Breast epithelium (tissue), 4 donors: ENCODE measurements at places on chromosomes 3 and 15. TPM values are rescaled to one million over a fixed set of nuclear protein-coding genes. Genes with fewer than 3 reads are reported as not detected.

DNA sequence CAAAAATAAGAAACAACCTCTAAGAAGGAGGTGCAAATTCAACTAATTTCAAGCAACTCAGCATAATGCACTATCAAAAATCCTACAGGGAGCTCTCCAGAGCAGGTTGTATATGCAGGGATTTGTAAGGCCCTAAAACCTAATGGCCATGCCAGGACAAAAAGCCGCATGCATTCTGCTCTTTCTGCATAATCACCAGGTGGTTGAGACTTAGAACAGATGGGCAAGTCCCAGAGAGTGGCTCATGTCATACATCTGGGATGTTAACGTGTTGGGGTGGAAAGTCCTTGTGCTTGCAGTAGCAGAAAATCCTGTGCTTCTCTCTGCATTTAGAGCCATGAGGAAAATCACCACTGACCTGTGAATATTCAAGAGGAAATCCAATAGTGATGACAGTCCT, 1002.9 kb downstream of the AGBL1 start:
- DNase-seq = no peak

GRCh38 chr3:3134750-3135448, 8.2 kb downstream of the TRNT1 start:
- DNase-seq = no peak

DNA sequence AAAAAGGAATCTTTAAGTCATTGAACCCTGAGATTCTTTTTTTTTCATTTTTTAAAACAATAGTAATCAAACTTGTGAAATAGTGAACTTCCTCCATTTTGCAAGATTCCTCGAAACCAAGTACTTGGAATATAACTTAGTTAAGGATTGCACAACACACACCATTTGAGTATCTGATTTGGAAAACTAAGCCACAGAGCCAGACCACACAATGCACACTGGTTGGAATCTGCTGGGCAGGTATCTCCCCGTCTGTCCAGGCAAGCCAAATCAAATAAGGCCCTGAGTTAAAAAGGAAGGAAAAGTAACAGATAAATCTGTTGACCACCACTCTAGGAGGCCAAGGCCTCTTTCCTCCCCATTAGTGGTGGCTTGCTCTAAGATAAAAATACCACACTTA, 177.5 kb upstream of the ICE2 start:
- no peak for DNase-seq

FSIP1 gene
- total RNA-seq = 0.32 TPM

TRH gene
- total RNA-seq = not detected

DNA sequence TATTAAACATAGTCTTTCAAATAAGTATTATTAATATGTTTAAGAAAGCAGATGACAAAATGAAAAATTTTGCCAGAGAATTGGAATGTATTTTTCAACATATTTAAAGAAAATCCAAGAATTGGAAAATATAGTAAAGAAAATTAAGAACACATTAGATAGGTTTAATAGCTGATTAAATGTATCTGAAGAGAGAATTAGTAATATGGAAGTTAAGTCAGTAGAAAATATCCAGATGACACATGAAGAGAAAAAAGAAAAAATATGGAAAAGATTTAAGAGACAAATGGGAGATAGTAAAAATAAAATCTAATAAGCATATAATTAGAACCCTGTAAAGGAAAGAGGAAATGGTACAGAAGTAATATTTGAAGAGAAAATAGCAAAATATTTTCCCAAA, 18.0 kb upstream of the POMGNT2 start:
- no peak for DNase-seq

CIB2 gene
- 2.9 TPM for total RNA-seq

GRCh38 chr3:7640787-7641186, 779.9 kb downstream of the GRM7 start:
- DNase-seq = no peak

CMTM7 gene
- total RNA-seq = 16.8 TPM

DNA sequence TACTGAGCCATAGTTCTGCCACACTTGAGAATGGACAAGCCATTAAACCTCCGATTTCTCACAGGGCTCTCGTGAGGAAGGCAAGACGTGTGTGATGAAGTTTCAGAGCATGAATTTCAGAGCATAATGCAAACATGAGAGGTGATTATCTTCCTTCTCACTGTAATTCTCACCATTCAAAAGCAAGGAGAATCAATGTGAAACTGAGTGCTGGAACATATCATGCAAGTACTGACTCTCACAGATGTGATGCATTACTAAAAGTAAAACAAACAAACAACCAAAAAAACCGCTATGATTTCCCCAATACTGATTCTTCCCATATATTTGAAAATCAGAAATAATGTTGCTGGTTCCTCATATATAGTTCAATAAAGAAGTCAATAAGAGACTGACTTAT, 23.7 kb downstream of the P3H2 start:
- DNase-seq = no peak
